DMS 273 treated with DMSO at 0.1 percent for 48 hours (cell line): ENCODE measurements at places on chromosomes 4 and X.

GRCh38 chr4:159607809-159608208 is 504.9 kb downstream of the RAPGEF2 start:
- peak; percentile 70 for DNase-seq

GRCh38 chrX:123487236-123487635 is 245.6 kb downstream of the THOC2 start:
- no peak for DNase-seq

GRCh38 chr4:115357776-115358175 is 244.4 kb upstream of the NDST4 start:
- DNase-seq, result no peak

DNA sequence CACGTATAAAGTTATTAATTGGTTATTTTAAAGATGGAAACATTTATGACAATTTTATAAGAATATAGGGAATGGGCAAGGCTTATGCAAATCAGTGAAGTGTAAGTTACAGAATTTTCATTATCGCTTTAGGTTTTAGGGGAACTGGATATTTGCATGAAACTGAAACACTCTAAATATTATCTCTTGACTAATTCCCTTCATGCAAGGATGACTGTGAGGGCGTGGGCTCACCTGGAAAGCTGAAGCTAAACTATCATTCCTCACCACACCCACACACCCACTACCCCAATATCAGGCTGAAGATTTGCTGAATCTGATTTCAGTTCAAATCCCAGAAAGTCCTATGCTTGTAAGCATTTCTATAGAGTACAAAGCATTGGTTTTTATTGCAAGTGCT is 81.7 kb upstream of the ARHGAP24 start:
- DNase-seq, result no peak

DNA sequence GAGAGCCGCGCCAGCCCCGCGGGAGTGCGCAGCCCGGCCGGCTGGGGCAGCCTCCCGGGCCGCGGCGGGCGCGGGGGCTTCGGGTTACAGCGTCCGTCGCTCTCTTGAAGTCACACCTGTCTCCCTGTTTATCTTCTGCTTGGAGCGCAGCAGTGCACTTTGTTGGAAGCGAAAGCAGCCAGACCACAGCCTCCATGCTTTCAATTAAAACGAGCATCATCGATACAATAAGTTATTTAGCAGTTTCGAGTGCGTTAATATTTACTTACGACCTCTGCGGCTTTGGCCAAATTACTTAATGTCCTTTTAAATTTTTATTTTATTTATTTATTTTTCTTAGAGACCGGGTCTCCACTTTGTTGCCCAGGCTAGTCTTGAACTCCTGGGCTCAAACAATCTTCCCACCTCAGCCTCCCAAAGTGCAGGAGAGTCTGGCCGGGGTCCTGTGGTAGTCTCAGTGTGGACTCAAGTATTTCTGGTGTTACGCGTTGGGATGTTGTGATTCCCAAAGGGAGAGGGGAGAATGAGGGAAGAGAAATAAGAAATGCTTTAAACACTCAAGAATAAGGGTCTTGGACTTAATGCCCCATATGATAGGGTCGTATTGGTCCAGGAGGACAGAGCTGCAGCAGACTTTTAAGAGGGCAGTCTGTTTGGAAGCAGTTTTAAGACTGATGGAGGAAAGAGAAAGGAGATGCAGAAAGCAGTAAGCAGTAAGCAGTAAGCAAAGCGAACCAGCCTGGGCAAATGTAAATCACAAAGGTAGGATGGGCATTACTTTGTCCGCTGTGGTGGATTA is 504 bp upstream of the PDLIM3 start:
- DNase-seq, result peak; percentile 2

- no peak for DNase-seq
Measured at GRCh38 chr4:27701606-27702005, 841.0 kb downstream of the STIM2 start.

DNA sequence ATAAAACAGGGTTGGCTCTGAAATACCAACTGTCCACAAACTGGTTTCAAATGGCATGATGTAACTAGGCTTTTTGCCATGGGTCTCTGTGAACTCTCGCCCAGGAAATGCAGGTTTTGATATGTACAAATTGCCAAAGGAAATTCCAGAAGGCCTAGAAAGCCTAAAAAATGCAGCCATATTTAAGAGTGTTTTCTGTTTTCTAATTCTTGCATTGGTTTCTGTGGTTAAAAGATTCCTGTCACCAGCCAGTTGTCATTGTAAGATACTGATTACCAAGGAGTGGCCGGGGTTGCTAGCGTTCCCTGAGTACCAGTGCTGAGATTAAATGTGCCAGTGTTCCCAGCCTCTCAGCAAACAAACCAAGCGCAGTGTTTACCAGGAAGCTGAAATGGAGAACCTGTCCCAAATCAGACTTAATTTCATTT is 53.9 kb upstream of the SORBS2 start:
- no peak for DNase-seq

DNA sequence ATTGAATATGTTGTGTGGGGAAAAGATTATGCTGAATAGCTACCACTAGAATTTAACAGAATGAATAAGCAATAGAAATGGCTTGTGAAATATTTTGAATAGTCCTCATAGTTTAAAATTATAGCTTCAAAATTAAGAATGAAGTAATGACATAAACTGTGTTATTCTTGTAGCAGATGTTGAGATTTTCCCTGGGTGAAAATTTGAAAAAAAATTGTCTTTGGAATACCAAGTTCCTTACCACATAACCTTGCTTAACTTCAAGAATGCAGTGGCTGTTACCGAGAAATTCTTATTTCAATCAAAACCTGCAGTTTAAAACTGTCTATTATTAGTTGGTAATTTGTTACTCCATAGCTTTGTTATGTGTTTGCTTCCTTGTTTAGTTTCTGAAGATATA is 1268.6 kb downstream of the RAPGEF2 start:
- DNase-seq, result no peak

DNA sequence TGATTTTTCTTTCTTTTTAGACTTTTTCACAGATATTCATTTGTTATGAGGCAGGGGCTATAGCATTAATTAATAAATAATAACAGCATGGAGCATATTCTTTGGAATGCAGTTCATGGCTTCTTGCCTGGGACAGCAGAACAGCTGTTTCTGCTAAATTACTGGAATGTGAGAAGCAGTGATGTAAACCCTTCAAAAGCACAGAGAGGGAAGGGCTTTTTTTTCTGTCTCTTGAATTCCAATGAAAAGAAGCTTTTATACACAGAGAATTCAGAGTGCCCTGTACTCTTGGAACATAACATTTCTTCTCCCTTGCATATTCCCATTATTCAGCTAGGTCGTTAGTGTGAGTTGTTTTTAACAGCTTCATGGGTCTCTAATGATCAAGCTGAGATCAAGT is 28.5 kb upstream of the ANK2 start:
- no peak for DNase-seq

GRCh38 chr4:73847526-73848182 is 5.4 kb upstream of the PF4V1 start:
- no peak for DNase-seq

DNA sequence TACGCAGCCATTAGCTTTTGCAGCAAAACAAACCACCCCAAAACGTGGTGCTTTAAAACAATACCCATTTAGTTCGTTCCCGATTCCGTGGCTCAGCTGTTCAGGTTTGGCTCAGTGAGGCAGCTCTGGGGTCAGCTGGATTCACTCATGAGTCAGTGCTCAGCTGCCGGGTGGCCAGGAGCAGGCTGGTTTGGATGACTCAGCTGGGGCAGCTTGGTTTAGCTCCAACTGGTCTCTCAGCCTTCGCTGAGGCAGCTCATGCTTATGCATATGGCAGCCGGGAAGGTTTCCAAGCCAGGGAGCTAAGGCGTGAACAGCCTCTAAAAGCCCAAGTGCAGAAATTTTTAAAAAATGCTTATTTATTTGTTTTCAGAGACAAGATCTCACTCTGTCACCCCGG is 13.3 kb upstream of the CD99 start:
- DNase-seq, result no peak

GRCh38 chr4:182169987-182170386 is 73.2 kb upstream of the TENM3 start:
- DNase-seq, result no peak

GRCh38 chr4:128924951-128925350 is 115.5 kb downstream of the JADE1 start:
- no peak for DNase-seq

DNA sequence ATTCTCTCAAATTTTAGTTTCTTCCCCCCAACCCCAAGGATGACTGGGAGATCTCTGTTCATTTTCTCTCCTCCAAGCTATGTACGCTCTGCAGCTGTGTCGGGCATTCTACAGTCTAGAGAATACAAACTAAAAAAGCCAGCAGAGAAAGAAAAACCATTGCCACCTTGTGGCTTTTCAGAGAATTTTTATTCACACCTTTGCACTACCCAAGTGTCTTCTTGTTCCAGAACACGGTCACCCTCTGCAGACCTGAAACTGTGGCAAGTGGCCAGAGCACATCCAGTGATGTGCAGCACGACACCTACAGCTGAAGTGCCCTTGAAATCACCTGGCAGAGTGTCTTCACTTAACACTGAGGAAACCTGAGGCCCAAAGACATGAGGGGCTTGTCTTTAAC is 68.6 kb downstream of the CHST7 start:
- DNase-seq, result no peak

GRCh38 chr4:128863312-128864075 is 54.0 kb downstream of the JADE1 start:
- no peak for DNase-seq

DNA sequence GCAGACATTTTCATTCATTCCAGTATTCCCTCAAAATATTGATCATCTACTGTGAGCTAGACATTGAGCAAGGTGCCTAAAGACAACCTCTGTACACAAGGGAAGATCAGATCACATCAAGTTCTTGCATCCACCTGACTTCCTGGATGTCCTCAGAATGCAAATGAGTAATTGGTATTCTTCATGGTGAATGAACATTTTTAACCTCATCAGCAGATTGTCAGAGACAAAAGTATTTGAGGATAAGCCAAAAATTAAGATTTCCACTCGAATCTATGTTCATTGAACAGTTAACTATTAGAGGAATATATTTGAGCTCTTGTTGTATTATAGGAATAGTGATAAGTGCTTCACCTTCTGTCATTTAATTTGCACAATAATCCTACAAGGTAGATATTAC is 1.3 kb downstream of the SMARCAD1 start:
- no peak for DNase-seq

DNA sequence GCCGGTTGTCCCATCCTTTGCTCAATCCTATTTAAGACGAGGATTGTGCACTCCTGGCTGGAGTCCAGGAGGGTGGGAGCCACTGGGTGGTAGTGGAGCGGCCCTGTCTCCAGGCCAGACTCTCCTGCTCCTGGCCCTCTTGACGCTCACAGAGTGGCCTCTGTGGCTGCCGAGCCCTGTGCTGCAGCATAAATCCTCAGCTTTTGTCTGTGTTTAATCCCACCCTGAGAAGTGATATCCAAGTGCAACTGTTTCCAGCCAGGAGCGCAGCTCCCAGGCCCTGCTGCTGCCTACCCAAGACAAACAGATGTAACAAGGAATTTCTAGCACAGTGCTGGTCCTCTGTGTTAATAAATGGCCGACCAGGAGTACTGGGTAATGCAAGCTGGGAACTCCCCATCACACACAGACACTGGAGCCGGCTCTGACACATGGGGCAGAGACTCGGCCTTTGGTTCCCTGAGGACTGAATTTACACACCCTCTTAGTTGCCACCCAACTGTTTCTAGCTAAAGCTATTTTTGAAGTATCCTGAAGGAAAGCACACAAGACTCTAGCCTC is 85.3 kb downstream of the GATB start:
- DNase-seq, result no peak

- DNase-seq, result no peak
Measured at GRCh38 chrX:82335772-82336171, 1133.9 kb downstream of the SH3BGRL start.

DNA sequence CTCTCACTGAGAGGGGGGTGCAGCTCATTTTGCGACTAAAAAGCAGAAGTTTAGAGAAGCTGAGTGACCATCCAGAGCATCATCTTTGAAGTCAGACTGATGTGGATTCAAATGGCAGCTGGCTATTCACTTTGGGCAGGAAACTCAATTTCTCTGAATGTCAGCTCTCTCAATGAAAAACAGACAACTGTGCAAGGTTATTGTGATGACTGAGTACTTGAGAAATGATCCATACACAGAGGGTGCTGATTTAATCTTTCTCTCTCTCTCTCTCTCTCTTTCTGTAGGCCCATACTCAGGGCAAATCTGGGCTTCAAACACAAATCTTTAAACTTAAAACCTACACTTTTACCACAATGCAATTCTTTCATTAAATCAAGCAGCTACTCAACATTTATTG is 185.8 kb upstream of the SLIT2 start:
- no peak for DNase-seq

GRCh38 chr4:69493515-69493914 is 2.2 kb downstream of the UGT2B4 start:
- no peak for DNase-seq

GRCh38 chrX:149512225-149512885 is 7.2 kb upstream of the IDS start:
- peak; percentile 18 for DNase-seq
